EH (cell line): ENCODE measurements at places on chromosomes 12 and 14.
A peak's percentile ranks its signal among the peaks of the same experiment; 100 is the strongest.

GRCh38 chr12:111240374-111240773 is 128.5 kb downstream of the PHETA1 start:
- no peak for DNase-seq

- peak; percentile 82 for DNase-seq
Observed at GRCh38 chr12:16352481-16352880, 5.0 kb downstream of the MGST1 start.

GRCh38 chr12:59494617-59495016 is 101.2 kb upstream of the SLC16A7 start:
- no peak for DNase-seq

DNA sequence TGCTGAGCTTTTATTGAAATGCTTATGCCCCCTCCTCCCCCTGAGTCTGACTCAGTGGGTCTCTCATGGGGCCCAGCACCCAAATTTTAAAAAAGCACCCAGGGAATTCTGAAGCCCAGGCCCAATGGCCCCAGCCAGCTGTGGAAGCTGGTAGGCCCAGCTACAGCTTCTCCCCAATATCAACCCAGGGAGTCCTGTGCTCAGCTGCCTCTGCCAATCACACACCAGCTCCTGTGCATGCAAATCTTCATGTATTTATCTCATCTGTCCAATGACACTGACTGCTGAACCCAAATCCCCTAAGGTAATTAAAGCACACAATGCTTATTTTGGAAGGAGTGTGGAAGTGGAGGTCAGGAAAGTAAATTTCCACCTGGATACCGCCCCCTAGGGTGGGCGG is 76.3 kb downstream of the CCDC88C start:
- no peak for DNase-seq

DNA sequence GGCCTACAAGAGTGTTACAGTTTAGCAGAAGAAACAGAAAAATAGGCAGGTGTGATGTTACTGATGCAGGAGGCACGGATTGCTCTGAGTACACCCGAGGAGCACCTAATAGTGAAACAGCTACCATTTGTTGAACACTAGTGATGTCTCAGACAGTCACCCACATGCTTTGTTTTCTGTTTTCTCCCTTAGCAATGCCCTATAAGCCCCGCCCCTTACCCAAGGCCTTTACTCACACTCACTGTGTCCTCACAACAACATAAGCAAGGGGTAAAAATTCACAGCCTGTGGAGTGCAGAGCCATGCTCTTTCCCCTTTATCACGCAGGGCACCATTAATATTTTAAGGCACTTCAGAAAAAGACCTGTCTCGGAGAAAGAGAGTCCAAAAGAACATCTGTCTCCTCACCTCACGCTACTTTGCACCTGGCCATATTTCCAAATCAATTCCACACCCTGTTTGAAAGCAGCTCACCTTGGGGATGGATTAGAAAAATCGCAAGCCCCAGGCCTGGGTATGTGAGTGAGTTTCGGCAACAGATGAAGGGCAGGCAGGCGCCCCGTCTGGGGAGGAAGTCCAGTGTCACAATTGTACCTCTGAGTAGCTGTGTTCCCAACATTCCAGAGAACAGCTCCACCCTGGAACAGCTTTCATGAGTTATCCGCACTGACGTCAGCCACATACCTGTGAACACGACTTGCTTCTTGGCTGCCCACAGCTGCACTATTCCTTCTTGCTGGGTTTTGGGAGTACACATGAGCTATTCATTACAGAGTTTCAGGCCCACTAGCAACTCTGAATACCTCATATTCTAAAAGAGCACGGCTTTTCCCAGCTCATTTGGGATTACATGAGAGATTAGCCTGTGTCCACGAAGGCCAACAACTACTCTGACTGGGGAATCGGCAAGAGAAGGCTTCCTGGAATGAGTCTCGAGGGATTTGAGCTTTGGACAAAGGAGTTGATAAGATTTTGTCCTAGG is 26.0 kb downstream of the MAPK1IP1L start:
- peak; percentile 68 for DNase-seq

DNA sequence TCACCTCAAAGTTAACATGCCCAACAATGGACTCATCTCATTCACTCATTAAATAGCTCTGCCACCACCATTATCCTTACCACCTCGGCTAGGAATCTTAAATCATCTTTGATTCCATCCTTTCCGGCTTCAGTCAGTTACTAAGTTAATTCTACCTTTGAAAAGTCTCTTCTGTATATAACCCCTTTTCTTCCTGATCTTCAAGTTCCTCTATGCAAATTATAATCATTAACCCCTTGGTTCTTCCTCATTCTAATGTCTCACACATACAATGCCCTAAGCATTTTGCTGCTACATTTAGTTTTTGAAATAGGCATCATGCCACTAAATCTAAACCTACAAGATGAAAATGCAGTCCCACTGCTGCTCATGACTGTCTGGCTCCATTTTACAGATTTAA is 51.6 kb downstream of the ATP2B1 start:
- no peak for DNase-seq
